ENCODE measurements at places on chromosomes 12 and 14.

GRCh38 chr14:69537900-69538299, 36.8 kb downstream of the CCDC177 start:
- no peak for DNase-seq

DNA sequence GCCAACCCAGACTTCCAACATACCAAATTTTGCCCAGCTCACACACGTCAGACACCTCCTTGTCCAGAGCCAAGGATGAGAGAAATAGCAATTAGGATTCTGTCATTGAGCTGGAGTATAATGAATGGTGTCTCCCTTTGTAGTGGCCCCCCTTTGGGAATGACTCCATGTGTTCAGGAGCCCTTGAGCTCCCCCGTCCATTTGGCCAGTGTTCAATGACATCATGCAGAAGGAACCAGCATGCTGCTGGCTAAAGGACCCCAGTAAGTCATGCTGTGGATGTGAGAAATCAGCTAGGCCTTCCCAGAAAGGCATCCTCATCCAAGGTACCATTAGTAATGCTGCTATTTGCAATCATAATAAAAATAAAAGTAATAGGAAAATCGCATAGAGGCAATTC, 158.8 kb upstream of the SRRM4 start:
- no peak for DNase-seq

- no peak for DNase-seq
Observed at GRCh38 chr12:117872546-117873169, 96.1 kb downstream of the KSR2 start.

GRCh38 chr12:66120477-66120876, 10.1 kb downstream of the LLPH start:
- no peak for DNase-seq

DNA sequence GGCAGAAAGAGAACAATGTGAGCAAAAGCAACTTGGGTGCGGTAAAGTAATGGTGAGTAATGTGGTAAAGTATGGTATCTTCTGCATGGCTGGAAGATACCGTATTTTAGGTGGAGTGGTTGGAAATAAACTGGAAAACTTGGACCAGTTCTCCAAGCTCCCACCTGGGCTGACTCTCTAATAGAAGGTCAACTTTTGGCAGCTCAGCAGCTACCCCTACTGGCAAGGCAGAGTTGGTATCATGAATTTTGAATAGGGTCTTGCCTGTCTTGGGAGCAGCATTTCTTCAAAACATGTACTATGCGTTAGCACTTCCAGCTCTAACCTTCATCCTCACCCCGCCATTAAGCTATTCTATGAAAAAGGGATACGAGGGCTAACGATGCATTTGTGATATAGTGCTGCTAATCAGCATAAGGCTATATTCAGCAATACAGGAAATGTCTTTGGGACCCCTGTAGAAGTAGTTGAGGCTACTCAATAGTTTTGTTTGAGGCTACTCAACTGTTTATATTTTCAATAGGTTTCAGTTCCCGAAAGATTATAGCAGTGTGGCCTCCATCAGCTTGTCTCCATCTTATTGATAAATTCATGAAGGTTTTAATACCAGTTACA, 276.3 kb upstream of the FAR2 start:
- DNase-seq = peak; percentile 30

DNA sequence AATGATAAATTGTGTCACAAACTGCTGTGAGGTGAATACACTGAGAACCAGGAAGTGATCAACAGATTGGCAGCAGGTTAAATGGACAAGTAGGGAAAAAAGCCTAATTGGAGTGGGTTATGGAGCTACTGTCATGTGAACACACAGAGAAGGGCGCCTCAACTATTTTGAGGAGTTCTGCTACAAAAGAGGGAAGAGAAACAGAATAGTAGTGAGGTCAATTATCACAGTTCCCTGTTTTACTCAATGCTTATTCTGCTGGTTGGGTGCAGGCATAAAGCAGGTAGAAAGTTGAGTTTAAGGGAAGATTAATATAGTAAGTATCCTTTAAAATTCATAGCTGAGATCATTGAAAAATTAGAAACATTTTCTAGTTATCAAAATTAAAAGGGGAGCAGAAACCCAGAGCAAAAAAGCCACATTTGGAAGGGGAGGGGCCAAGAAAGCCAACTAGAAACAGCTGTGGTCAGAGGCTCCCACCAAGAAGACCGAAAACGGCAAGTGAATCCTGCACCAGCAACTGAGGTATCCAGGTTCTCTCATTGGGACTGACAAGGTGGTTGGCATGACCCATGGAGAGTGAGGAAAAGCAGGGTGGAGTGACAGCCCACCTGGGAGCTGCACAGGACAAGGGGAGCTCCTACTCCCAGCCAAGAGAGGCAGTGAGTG, 105.7 kb downstream of the ZC3H14 start:
- peak; percentile 41 for DNase-seq

DNA sequence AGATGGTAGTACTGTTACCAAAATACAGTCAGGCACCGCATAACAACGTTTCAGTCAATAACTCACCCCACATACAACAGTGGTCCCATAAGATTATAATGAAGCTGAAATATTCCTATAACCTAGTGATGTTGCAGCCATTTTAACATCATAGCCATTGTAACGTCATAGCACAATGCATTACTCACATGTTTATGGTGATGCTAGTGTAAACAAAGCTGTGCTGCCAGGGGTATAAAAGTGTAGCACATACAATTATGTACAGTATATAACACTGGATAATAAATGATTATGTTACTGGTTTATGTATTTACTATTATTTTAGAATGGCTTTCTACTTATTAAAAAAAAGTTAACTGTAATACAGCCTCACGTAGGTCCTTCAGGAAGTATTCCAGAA, 37.0 kb downstream of the GPR137C start:
- DNase-seq = no peak

All from GM20000 (cell line).